ENCODE measurements at places on chromosomes 6 and 20. TPM values are rescaled to one million over a fixed set of nuclear protein-coding genes. Genes with fewer than 3 reads are reported as not detected.

GRCh38 chr20:50267041-50267865, 76.6 kb downstream of the CEBPB start:
- no peak for DNase-seq

DNA sequence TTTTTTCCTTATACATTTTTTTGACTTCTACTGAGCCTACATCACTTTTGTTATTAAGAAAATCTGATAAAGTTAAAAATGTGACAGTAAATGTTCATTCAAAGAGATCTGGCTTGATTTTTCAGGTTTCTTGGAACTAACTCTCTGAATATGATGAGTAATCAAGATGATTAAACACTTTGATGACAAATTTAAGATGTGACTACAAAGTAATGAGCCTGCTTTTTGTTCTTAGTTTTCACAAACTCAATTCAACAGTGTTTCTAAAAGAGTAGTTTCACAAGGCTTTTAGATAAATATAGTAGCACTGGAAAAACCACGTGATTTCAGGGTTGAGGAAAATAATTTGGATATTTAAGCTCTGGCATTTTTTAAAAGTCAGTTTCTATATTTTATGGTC, 37.9 kb upstream of the HDDC2 start:
- DNase-seq, result no peak

- DNase-seq, result no peak
Observed at GRCh38 chr6:131727868-131728267, 17.1 kb upstream of the CTAGE9 start.

C20orf96 gene
- polyA plus RNA-seq, result 32.0 TPM

AVP gene
- 0.63 TPM for polyA plus RNA-seq

TNF gene
- polyA plus RNA-seq, result not detected

DNA sequence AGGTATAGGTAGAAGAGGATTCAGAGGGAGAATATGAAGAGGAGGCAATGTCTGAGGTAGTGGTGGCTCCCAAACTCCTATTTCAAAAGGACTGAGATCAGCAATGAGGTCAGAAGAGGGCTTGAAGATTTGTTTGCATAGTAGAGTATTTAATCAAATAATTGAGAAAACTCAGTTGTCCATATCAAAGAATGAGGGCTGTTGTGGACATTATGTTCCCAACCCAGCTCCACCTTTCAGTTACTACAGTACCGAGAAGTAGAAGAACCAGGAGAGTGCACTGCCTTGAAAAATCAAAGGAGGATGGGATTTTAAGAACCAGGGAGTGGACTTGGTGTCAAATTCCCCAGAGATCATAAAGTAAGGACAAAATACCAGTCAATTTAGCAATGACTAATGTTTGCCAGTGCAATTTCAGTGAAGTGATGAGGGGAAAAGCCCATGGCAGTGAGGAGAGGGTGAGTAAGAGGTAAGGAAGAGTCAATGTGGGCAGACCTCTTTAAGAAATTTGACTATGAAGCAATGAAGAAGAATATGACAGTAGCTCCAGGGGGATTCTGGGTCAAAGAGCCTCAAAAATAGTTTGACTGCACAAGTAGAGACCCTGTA, 382.4 kb downstream of the PKHD1 start:
- no peak for DNase-seq

DNA sequence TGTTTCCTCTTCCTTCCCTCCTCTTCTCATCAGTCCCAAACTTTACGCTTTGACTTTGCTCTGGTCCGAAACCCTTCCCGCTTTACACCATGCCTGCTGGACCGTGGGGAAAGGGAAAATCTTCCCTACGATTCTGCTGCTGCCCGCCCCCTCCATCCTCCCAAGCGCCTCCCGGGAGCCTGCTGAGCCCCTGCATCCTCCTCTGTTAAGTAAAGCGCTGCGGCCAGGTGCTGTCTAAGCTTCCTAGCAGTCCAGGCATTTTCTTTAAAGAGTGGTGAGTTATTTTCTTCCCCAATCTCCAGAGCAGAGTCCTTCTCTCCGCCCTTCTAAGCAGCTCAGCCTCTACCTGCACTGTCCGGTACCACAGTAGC, 376.3 kb downstream of the RNGTT start:
- no peak for DNase-seq

MACROD2 gene
- 13.0 TPM for polyA plus RNA-seq

GRCh38 chr6:30304002-30304401, 22.7 kb upstream of the TRIM39 start:
- no peak for DNase-seq

DNA sequence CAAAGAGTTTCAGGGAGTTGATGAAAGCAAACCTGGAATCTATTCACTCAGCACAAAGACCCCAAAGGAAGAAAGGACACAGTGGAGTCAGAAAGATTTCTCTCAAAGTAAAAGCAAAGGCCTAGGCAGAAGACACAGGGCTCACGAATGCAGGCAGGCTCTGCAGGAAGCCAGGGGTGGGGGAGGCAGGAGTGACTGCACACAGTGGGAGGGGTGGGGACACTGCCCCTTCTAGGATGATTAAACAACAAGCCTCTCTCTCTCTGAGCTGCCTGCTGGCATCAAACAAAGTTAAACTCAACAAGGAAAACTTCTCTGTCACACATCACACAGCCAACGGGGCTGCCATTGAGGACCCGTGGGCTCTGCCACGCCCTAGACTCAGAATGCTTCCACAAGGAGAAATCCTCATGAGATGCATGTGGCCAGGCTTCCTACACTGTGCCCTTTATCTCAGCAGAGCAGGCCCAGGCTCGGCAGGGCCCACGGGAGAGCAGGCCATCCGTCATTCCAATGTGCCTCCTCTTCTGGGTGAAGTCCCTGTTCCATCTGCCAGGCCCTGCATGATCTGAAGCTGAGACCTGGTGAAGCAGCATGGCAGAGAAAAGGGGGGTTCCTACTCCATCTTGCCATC, 70.1 kb downstream of the RAMACL start:
- DNase-seq, result no peak

DNA sequence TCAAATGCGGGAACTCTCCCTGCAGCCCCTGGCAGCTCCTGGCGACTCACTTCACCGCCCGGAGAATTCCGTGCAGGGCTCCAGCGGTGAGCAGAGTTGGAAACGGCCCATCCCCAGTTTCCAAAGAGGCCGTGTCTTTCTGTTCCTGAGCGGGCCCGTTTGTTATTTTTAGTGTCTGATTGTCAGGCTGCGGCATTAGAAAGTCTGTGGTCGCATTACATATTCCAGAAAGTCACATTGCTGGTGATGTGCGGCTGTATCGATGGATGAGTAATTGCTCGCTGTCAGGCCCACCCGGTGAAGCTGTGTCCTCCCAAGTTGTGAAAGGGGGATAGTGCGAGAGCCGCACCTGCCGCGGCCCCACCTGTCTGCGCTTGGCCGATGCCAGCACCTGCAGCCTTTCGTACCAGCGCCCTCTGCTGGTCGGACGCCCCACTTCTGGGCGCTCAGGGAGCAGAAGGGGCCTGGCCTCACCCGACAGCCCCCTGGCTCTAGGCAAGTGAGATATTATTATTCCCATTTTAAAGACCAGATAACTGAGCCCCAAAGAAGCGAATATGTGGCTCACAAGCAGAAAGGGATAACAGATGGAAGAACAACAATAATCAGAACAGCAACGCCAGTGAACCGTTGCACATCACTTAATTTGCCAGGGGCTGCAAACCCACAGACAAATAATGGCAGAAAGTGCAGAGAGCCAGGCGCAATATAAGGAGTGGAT, 244.9 kb downstream of the TSHZ2 start:
- DNase-seq, result peak; percentile 57

GDAP1L1 gene
- 0.76 TPM for polyA plus RNA-seq

HS3ST5 gene
- polyA plus RNA-seq, result 0.76 TPM

DNA sequence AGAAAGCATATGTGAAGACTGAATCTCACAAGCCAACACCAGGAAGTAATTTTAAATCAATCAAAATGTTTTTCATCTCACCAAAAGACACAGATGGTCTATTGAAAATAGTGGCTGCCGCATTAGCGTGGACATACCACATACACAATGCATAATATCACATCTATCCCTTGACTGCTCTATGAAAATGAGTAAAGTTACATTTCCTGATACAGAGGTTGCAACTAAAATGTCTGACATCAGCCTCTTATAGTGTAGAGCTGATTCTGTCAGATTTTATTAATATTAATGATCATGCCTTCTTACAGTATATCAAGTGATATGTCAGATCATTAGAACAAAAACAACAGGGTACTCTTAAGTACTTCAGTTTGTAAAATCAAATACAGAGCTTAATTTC, 339.8 kb upstream of the EPHA7 start:
- no peak for DNase-seq

DNA sequence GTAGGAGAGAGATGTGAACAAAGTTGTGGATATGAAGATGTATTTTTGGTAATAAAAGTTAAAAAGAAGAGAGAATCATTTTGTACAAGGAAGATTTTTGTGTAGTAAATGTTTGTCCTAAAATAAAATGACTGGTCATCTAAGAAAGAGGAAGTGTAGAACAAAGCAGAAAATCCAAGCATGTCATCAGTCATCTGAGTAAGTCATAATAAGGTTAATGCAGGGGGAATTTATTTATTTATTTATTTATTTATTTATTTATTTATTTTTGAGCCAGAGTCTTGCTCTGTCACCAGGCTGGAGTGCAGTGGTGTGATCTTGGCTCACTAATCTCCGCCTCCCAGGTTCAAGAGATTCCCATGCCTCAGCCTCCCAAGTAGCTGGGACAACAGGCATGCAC, 15.7 kb upstream of the CGA start:
- no peak for DNase-seq

GRCh38 chr20:57655809-57656155, 35.6 kb upstream of the ZBP1 start:
- DNase-seq, result no peak

C20orf202 gene
- polyA plus RNA-seq, result 0.33 TPM

- DNase-seq, result no peak
Observed at GRCh38 chr6:7175462-7175861, 67.7 kb downstream of the RREB1 start.

DNA sequence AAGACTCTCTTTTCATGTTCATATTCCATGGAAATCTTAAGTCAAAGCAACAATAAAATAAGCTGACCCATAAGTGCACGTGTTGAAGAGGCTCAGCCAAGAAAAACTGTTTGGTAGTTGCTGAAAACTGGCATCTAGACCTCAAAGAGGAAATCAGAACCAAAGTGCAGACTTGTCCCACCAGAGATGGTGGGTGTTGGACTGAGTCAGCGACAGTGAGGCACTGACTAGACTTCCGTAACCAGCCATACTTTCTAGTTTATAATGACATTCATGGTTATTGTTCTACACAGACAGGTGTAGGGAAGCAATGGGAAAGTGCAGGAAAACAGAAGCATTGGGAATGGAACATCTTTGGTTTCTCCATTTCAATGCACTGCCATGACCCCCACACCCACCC, 175.7 kb upstream of the AGPAT4 start:
- DNase-seq, result no peak

ADGRG6 gene
- polyA plus RNA-seq, result 26.8 TPM

GRCh38 chr6:150029276-150029675, 3.9 kb upstream of the RAET1L start:
- DNase-seq, result no peak

GRCh38 chr6:137861550-137862337, 5.3 kb upstream of the TNFAIP3 start:
- no peak for DNase-seq

DNA sequence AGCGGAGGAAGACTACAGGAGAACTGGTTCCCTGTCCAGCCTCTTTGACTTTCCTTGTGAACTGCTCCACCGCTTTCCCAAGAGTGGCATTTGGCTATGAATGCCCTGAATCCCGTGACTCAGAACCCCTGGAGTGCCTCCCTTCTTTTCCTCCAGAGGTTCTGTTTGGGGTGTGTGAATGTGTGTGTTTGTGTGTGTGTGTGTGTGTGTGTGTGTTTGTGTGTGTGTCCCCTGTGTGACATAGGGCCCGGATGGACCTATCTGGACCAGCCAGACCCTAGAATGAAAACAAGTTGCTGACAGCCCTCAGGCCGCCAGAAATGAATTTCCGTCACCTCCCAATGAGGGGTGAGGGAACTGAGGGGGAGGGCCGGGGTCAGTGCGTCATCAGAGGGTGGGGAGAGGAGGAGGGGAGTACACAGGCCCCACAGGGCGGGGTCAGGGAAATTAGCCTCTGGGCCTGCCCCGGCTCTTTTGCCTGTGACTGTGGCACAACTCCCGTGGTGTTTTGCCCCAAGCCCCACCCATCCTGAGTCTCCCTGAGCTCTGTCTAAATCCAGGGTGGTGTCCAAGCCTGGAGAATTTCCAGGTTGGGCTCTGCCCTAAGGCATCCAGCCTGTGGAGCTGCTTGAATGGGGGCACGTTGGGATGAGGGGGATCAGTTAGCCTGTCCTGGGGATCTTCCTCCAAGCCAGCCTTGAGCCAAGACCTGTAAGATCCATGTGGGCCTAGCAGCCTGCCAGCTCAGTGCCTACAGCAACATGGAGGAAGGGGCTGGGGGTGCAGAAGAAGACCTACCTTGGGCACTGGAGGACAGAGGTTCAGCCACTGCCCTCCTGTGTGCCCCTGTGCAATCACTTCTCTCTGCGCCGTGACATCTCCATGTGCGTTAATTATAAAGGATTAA, 15.2 kb upstream of the MRPS18A start:
- DNase-seq, result peak; percentile 76

GRCh38 chr20:50866036-50866685, 65.1 kb downstream of the ADNP start:
- DNase-seq, result no peak

- no peak for DNase-seq
Observed at GRCh38 chr6:133277900-133278545, 36.9 kb downstream of the EYA4 start.

- DNase-seq, result no peak
Observed at GRCh38 chr6:129683601-129684322, 26.2 kb downstream of the ARHGAP18 start.

GRCh38 chr6:15656145-15656544, 6.7 kb downstream of the DTNBP1 start:
- DNase-seq, result no peak

DNA sequence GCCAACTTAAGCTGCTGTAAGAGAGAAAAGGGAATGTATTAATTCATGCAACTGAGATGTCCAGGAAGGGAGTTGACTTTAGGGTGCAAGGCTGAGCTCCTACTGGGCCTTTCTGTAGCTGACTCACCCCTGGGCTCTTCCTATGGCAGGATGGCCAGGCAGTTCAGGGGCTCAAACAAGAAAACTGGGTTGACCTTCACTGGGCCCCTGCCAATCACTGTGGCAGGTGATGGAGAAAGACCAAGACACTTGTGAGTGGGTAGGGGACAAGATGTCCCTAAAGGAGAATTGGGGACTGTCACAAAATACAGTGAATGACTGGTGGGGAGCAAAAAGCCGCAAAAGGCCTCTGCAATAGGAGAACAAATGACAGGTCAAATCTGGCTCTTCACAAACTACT, 21.5 kb upstream of the RALGAPA2 start:
- no peak for DNase-seq

GRCh38 chr6:138885156-138885819, 89.4 kb downstream of the ECT2L start:
- DNase-seq, result no peak

- no peak for DNase-seq
Observed at GRCh38 chr20:47865912-47866311, 80.6 kb upstream of the SULF2 start.

PPP1R3G gene
- polyA plus RNA-seq, result 2.3 TPM

DNA sequence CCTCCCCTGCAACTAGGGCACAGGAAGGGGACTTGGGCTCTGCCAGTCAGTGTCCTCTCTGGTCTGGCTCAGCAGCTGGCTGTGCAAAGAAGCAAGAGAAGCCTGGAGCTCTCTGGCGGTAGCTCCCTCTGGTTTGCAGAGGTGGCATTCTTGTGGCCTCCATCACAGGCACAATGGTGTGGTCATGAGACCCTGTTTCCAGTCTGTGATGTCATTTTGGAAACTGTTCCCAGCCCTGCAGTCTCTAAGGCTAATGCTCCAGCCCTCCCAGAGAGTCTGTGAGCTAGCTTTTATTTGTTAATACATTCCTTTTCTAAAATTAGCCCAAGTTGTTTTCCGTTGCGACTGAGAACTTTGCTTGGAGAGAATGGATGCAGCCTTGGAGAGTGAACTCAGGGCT, 69.5 kb upstream of the FOXQ1 start:
- no peak for DNase-seq
